ENCODE measurements at places on chromosomes 2 and 18.

DNA sequence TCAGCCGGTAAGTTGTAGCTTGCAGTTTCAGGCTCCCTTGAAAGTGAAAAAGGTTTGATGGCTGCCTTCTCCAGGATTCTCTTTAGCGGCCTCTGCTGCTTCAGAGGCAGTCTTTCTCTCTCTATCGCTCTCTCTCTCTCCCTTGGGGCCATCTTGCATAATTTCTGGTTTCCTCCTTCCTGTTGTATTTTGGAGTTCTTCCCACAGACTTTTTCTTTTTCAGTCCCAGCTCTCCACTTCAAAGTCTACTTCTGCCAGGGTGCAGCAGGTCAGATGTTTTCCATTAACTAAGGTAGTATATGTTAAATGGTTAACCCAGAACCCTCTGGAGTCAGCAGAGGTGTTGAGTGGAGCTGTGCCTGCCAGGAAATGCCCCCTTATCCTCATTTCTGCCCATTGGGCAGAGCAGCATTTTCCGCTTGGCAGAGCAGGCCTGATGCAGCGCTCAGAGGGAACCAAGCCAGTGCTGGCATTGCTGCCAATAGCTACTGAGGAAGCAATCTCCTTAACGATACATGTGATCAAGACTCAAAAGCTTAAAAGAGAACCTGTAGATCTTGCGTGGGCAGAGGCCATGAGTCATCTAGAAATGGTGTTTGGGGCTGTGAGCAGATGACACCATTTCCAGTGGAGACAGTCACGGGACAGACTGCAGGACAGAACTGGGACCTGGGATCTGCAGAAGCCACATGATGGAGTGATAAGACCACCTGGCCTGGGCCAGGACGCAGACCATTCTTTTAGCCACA, 20.8 kb downstream of the DBI start:
- no peak for DNase-seq

GRCh38 chr2:54697934-54698333, 25.5 kb upstream of the EML6 start:
- no peak for DNase-seq

DNA sequence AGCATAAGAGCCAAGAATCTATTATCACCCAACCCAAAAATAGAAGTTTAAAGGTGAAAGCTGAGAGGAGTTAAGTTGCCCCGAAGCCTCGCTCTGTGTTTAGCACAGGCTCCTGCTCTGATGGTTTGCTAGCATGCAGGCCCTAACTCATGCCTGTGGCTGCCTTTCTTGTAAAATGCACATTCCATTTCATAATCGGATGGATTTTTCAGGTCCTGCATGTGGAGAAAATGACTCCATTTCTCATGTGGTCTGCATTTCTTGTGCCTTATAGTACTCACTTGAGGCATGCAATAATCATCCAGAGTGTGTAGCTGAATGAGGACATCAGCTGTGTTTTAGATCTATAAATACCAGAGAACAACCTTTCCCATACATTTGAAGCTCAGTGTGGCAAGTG, 381.8 kb downstream of the CPS1 start:
- DNase-seq, result no peak

GRCh38 chr2:203451689-203452088, 83.4 kb downstream of the RAPH1 start:
- DNase-seq, result no peak

DNA sequence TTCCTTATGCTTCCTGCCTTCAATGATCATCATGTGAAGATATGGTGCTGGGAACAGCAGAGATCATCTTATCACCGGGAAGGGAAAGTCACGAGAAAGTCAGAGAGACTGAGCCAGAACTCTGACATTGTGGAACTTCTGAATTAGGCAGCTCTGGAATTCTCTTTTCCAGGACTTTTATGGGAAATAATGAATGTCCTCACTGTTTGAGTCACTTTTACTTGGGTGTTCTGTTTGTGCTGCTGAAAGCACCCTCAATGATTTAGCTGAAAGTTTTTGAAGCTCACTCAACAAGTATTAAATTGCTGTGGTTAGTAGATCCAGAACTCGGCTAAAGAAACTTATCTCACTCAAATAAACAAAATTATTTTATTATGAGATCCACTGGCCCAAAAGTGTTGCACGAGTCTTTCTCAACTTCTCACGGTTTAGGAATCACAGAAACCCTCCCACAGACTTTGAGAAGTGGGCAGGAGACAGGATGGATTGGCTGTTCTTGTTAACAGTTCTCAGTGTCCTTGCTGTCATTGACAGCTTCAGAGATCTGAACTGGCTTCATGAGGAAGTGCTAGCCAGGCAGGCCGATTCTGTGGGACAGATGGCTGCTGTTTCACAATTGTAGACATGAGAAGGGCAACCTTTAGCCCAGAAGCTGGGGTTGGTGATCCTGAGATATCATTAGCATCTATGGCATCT, 26.4 kb upstream of the ATRAID start:
- DNase-seq, result no peak

DNA sequence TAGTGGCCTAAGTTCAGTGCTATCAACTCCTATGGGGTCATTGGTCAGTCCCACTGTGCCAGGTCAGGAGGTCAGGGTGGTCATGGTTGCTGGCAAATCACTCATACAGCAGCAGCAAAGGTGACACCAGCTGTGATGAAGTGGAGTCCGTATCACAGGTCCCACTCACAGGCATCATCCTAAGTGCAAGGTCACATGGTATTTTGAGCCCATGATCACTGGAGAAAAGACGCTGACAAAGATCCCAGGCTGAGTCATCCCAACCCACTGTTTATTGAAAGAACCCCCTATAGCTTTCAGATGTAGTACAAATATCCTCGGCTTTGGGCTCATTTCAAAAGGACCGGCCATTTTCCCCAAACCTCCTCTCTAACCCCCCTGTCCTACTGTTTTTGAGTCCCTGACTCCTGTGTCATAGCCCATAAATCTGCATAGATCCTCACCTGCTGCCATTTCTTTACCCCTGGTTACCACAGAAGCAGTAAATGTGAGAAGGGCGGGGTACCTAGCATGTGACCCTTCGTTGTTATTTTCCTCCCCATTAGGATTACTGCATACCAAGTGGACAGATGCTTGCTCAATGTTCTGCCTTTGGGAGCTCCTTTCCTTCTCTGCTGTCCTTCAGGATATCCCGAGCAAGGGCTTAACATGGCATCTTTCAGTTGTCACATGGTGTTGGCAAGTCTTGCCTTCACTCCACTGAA, 107.7 kb downstream of the COL6A3 start:
- no peak for DNase-seq

DNA sequence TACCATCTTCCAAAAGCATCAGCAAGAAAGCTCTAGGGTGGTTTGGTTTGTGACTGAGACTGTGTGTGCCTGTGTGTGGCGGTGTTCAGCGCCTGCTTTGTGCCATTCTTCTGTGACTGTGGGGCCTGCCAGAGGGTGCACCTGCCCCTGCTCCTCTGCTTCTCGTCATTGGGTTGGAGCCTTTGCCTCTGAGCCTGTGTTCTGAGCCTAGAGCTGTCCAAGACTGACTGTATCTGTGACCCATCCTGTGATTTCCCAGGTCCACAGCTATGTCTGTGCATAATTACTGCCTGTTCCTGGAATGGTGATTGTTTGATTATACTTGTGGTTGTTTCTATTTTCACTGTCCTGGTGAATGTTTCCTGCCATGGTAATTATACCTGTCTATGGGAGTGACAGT, 57.1 kb upstream of the KLHL29 start:
- DNase-seq, result peak; percentile 13

DNA sequence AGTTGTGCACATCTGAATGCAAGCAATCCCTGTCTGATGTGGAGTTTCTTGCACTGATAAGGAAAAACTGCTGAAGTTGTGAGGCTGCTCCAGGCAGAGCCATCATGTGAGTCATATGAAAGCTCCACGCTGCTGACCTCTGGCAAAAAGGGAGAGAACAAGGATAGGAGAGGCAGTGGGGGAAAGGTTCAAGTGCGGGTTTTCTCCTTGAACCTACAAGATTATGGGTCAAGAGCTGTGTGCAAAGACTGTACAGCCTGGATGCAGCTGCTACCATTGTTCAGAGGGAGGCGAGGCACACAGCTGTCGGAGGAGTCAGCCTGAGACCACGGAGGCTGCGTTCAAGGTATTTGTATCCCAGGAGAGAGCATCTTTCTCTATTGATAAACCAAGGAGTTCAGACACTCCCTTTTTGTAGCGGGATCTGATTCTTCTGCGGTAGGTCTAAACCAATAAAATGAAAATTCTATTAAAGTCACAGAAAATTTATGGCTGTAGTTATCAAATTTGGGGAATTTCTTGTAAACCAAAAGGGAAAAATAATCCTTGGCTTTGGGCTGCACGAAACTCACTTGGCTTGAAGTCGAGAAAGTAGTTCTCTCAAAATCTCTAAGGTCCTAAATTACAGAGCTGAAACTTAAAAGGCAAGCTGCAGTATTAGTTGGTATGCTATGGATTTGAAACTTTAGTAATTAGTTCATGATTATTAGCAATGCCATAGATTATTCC, at the start of gene CDK15:
TSS of gene CDK15 (plus strand) at position 96 of the 729 bp plus-strand sequence. CDS start at position 224, 128 bp downstream.
- no peak for DNase-seq

- DNase-seq, result no peak
Measured at GRCh38 chr18:79169958-79170555, 100.9 kb downstream of the ATP9B start.

- DNase-seq, result no peak
Measured at GRCh38 chr2:219446101-219446504, 11.5 kb downstream of the SPEG start.

DNA sequence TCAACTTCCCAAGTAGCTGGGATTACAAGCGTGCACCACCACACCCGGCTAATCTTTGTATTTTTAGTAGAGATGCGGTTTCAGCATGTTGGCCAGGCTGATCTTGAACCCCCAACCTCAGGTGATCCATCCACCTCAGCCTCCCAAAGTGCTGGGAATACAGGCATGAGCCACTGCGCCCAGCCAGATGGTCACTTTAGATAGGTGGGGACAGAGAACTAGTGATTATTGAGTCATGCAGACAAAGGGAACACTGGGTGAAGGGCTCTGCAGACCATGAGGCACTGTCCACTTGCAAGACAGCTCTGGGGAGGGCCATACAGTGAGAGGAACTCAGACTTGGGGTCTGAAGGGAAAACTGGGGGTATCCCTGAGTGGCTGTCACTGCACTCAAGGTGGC, 58.4 kb upstream of the POMC start:
- DNase-seq, result no peak

DNA sequence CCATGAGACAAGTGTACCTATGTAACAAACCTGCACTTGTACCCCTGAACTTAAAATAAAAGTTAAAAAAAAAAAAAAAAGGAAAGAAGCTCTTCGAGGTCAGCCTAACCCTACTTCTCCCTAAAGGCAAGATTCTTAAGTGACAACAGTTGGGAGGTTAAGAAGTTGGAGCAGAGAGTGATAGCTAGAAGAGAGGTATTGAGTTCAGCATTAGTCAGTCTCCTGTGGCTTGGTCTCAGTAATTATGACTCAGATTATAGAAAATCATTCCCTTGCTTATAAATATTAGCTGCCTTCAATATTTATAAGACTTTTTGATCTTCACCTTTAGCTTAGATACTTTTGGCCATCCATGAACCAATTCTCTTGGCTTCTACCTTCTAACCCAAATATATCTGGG, 926.8 kb upstream of the SLC39A10 start:
- no peak for DNase-seq

GRCh38 chr18:25057491-25058050, 294.4 kb downstream of the ZNF521 start:
- DNase-seq, result no peak

DNA sequence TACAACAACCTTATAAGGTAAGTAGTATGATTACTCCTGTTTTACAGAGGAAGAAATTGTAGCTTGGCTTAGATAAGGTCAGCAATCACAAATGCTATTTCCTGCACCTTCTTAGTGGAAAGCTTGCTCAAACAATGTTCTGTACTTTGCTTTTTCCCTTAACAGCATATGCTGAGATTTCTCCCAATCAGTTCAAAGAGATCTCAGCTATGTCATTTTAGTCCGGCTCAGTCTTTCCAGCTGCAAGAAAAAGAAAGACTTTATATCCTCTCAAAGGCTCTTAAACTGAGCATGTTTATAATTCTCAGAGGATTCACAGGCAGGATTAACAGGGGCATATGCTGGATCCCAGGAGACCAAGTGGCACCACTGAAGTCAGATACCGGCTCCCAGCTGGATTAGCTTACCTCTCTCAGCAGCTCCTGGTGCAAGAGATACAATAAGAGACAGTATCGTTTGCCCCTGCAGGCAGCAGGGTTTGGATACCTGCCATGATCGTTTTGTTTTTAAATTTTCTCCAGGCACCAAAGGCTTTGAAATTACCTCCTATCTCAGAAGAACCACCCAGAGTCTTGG, 29.5 kb downstream of the KIAA2012 start:
- DNase-seq, result no peak

DNA sequence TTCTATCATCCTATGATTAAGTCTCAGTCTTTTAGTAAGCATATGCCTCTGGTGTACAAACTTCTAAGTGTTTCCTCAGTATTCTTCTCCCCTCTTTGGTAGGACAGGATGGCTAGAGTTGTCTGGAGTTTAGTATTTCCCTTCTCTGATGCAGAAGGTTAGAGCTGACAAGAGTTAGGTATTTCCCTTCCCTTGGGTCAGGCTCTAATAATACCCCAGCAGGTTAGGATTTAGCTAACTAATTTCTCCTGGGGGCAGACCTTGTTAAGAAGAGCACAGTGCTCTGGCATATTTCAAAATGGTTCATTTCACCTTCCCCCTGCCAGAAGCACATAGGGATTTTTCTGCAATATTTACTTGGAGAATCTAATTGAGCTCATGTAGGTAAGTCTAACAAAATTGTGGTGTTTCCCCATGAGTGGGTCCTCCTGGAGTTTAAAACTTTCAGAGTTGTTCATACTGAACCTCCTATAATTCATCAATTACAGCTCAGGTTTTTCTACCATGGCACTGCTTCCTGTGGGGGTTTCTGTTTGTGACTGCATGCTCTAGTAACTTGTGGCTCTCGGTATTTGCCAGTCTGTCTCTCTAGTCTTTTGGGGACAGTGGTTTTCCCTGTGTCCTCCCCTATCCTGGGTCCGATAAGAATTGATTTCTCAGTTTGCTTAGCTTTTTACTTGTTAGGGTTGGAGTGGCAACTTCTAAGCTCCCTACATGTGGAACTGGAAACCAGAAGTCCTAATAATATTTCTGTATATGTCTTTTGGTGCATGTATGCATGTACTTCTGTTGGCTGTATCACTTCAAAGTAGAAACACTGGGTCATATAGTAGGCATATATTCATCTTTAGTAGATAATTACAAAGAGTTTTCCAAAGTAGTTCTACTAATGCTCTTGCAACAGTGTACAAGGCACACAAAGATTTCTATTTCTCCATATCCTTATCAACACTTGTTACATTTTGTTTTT, 77.7 kb downstream of the GDF7 start:
- no peak for DNase-seq

- DNase-seq, result no peak
Measured at GRCh38 chr2:85754313-85755095, 713 bp downstream of the ATOH8 start.

DNA sequence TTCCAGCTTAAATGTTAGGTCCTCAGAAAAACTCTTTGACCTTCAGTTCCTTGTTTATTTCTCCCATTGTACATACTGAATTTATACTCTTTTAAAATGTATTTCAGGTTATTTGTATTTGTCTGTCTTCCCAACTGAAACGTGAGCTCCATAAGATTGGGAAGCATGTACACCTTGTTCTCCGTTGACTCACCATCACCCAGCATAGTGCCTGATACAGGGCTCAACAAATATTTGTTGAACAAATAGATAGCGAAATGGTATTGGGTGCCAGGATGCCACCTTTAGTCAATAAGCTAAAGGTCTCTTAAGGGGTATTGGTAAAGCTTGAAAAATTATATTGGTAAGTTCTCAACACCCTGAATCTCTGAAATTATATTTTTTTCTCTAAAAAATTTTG, 1841.3 kb upstream of the CELF4 start:
- peak; percentile 8 for DNase-seq

All from NCI-H774 (cell line).